HS-5 (cell line): ENCODE measurements at places on chromosomes 16 and 17.

DNA sequence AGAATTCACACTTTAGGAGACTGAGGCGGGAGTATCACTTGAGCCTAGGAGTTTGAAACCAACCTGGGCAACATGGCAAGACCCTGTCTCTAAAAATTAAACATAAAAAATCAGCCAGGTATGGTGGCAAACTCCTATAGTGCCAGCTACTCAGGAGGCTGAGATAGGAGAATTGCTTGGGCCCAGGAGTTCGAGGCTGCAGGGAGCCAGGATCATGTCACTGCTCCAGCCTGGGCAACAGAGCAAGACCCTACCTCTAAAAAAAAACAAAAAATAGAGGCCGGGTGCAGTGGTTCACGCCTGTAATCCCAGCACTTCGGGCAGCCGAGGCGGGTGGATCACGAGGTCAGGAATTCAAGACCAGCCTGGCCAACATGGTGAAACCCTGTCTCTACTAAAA, 8.9 kb upstream of the GPT2 start:
- DNase-seq, result no peak

- DNase-seq, result peak; percentile 32
Observed at GRCh38 chr16:61820398-61820797, 215.8 kb downstream of the CDH8 start.

- peak; percentile 74 for DNase-seq
Observed at GRCh38 chr16:10971560-10971961, 27.2 kb downstream of the CLEC16A start.

GRCh38 chr16:87947356-87948118, 3.7 kb upstream of the BANP start:
- no peak for DNase-seq

DNA sequence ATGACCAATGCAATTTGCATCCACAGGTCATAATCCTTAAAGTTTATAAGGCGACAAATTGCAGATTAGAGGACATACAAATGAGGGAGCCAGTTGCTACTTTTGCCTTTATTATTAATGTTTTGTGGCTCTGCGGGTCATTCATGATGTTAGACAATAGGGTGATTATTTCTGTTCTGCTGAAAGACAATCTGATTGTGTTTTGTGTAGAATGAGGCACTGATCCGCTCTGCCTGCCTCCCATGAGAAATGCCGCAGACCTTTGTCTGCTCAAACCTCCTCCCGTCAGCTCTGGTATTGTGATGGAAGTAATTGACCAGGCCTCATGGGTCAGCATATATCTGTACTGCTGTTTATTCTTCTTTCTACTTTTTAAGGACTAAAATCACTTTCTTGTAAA, 224.9 kb downstream of the PRKCA start:
- no peak for DNase-seq

DNA sequence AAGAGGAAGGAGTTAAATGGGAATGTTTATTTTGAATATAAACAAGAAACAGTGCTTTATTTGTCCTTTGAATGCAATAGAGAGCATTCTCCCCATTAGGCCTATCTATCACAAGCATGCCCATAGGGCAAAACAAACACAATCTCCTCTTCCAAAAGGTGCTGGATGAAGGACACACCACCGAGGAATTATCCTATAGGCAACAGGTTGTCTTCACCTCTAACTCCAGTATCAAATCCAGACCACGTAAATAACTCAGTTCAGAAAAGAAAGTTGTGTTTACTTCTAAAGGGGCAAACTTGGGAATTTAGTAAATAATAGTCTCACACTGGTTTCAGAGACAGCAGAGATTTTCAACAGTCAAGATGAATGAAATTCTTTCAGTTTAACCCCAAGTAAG, 83.7 kb upstream of the CLEC18B start:
- DNase-seq, result no peak

DNA sequence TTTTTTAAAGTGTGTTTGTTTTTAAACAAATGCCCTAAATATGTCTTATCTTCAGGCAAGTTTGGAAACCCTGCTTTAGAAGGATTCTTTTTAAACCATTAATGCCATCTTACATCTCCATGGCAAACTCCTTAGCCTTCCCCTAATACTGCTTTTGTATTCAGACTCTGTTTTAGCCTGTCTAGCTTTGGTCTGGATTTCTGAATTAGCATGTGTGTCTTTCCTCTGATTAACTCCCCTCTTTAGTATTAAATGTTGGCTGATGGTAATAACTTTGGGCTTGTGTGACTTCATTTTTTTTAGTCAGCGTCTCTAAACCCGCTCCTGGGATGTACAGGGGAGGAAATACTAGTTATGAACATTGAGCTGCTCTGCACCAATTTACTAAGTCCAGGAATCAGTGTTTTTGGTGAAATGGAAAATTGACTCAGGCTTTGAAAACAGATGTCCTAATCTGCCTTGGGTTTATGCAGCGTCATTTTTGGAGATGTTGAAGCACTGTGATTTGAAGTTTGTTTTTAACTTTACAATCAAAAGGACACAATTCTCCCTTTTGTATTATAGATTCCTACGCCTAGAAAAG, 22.2 kb downstream of the WIPF2 start:
- DNase-seq, result no peak

DNA sequence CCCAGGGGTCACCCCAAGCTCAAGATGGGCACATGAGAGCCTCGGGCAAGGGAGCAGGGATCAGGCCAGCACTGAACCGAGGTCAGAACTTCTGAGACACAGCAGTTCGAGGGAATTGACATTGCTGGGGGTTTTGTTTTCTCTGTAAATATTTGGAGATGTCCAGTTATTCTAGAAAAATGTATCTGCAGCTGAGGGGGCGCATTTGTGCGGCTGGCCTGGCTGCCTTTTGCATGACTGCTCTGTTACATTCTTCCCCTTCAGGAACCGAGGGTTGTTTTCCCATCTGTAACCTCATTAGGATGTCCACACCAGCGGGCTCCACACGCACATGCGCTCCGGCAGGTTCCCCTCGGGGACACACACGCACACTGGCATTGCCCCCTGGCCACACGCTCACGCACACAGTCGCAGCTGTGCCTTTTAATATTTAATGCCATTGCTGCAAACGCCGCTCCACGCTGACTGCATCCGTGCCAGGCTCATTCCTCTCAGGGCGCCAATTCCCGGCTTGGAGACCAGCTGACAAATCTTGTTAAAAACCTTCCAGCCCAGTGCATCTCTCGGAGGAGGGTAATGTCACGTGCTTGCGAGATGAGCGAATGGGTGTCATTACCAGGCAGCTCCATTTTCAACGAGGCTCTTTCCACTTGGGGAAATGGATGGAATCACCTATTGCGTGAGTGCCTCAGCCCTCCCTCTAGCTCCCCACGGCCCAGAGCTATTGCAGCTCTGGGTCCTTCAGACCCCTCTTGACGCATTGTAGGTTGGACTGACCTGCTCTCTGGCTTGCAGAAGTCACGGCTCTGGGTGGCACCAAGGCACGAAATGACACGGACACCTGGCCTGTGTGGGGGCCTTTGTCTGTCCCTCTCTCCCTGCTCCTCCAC, 13.1 kb downstream of the CCR7 start:
- DNase-seq, result peak; percentile 68

- no peak for DNase-seq
Observed at GRCh38 chr16:28910086-28911031, 14.7 kb downstream of the RABEP2 start.

DNA sequence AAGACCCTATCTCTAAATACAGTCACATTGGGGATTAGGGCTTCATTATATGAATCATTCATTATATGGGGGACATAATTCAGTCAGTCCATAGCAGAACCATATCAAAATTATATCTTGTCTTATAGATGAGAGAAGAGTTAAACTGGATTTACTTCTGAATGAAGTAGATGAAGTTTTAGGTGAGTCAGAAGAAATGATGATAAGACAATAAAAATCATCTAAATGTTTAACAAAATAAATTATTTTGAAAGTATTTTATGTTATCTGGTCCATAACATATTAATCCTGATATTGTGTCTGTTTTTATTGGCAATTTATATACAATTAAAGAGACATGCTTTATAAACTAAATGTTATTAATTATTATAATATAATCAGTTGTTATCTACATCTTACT, 76.9 kb upstream of the EFCAB3 start:
- no peak for DNase-seq

GRCh38 chr16:87602001-87602775, at the start of gene JPH3:
JPH3 (plus strand) TSS chr16:87602508; CDS start chr16:87603147, 639 bp downstream.
- no peak for DNase-seq

DNA sequence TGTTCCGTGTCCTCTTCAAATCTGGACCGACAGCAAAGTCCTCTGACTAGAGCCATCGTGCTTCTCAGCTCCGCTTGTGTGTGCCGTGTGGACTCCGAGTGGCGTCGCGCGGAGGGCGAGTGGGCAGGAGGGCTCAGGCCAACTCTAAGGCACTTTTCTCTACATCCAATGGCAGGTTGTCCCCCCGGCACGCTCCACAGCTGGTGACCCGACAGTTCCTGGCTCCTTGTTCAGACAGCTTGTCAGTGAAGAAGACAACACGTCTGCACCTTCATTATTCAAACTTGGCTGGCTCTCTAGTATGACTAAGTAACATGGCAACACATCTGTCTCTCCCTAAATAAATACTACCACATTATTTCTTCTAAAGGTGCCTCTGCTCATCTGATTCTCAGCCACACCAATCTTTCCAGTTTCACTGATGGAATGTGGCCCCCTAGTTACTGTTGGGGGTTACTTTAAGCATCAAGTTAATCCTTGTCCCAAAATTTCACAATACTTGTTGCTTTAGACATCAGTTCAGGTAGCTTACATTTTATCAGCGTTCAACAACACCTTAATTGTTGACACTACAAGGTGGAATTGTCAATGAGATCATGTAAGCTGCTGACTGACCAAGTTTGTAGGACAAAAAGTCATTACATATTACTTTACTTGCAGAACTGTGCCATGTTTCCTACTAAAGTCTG, 15.4 kb downstream of the COG1 start:
- no peak for DNase-seq

DNA sequence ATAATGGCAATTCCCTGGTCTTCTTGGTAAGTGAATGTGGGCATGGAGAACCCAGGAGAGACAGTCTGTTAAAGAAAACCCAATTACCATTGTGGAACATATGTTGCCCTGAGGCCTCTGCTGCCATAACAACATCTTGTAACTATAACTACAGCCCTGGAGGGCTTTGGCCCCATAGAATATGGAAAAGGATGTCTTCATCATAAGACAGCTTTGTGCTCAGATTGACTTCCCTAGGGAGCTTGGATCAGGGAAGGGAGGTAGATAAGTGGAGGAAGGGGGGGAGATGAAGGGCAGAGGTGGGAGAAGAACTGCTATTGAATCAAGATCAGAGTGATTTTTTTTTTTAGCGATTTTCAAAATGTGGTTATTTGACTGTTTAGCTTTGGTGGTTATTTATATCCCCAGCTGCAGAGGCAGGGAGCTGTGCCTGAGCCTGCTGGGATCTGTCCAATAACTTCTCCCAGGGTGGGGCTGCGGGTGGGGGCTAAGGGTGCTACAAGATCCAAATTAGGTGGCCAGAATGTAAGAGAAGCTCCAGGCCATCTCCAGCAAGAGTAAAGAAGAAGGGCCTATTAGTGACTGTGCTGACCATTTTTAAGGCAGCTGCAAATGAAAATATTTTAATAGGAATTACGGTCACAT, 5.3 kb upstream of the KAT7 start:
- DNase-seq, result no peak

DNA sequence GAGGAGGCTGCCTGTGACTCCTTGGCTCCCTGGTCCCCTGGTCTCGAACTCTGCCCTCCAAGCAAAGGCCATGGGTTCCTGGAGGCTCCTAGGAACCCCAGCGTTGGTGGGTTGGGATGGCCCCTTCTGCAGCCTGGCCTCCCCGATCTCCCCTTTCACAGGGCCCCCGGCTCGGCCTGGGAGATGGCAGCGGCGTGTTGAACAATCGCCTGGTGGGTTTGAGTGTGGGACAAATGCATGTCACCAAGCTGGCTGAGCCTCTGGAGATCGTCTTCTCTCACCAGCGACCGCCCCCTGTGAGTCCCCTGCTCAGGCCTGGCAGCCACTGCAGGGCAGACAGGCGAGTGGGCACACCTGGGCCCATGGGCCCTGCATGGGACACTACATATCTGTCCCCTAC, 10.9 kb downstream of the ADGRG3 start:
- DNase-seq, result no peak

- DNase-seq, result no peak
Observed at GRCh38 chr17:48558057-48558830, 13.3 kb upstream of the HOXB2 start.

- DNase-seq, result no peak
Observed at GRCh38 chr16:4381072-4381934, 9.7 kb downstream of the VASN start.

- no peak for DNase-seq
Observed at GRCh38 chr17:29031488-29031887, 11.5 kb upstream of the PIPOX start.

DNA sequence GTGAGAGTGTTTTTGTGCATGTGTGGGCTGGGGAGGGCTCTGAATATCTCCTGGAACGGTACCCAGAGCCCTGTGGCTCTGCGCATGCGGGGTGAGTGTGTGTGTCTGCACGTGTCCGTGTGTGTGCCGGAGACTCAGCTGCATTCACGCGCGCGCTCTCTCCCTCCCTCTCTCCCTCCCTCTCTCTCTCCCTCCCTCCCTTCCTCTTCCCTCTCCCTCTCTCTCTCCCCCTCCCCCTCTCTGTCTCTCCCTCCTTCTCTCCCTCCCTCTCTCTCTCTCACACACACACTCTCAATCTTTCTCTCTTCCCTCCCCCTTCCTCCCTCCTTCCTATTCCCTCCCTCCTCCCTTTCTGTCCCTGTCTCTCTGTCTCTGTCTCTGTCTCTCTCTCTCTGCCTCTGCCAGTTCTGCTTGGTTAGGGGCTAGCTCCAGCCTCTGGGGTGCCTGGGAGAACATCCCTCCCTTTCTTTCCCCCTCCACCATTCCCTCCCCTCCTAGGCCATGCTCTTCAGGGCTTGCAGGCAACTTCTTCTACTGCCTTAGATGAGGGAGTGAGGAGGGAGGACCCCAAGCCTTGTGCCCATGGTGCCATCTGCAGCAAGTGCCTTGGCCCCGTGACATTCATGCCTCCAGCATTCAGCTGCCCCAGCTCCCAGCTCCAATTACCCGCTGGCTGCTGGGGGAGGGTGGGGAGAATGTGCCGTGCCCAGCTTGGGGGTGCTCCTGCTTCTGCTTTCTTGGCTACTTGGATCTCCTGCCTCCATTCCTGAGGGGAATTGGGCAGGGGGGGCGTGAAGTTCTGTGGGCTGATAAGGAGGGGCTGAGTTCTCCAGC, 6.4 kb downstream of the THRA start:
- DNase-seq, result no peak

DNA sequence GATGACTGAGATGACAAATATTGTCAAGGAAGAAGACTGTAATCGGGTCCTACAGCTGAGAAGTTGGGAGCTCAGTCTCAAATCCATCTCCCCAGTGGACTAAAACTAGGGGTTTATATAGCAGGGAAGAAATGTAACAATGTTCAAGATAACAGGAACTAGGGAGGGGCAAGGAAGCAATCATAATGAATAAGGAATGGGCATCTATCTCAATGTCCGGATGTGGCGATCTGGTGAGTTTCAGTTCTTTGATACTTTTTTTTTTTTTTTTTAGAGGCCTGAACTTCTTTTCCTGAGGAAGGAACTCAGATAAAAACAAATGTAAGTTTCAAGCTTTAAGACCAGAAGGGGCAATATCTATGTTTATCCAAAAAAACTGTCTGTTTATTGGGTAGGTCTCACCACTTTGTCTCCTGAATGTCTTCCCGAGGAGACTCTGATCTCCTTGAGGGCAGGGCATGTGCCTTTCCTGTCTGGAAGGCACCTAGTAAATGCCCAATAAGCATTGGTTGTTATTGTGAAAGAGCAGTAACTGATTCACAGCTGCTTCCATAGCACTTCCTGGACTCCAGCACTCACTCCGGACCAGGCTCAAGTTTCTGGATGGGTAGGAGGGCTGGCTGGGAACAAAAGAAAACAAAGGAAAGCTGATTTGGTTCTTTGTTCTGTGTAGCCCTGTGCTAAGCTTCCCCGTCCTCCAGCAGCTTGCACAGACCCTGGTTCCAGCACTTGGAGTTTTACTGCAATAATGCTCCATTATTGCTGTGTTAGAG, 51.9 kb downstream of the MEOX1 start:
- DNase-seq, result no peak
